Left cardiac atrium (tissue), 4 donors: ENCODE measurements at places on chromosomes 12 and 14. TPM values are rescaled to one million over a fixed set of nuclear protein-coding genes. Genes with fewer than 3 reads are reported as not detected.

DNA sequence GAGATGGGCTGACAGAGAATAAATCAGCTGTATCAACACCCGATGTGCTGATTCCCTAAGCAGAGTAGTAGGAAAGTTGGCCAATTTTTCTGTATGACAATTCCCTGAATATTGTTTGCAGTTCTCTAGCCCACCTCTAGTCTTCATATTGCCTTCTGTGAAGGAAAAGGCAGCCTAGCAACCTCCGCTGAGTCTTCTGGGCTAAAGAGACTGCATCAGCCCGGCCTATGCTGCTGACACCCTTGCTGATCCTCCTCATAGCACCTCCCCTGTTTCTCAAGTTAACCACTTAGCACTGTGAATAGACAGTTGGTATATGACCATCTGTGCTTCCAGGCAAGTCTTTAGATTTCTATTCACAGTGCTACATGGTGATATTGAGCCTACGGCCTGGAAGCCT lies 161.1 kb upstream of the EGLN3 start:
- DNase-seq: no peak

DNA sequence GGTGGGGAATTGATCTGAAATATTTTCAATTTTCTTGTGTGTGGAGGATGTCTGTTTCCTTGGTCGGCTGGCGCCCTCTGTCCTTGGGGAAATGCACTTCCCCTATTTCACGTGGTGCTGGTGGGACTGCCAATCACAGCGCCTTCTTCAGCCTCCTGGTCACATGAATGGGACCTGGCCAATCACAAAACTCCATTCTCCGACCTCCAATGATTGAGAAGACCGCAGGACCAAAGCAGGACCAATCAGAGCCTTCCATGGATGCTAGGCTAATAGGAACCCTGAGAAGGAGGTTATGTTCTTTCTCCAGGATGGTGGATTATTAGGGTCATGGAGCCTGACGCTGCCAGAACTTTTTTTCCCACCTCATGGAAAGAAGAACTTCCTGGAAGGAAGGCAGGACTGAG lies 188.7 kb downstream of the TTC8 start:
- no peak for DNase-seq

DNA sequence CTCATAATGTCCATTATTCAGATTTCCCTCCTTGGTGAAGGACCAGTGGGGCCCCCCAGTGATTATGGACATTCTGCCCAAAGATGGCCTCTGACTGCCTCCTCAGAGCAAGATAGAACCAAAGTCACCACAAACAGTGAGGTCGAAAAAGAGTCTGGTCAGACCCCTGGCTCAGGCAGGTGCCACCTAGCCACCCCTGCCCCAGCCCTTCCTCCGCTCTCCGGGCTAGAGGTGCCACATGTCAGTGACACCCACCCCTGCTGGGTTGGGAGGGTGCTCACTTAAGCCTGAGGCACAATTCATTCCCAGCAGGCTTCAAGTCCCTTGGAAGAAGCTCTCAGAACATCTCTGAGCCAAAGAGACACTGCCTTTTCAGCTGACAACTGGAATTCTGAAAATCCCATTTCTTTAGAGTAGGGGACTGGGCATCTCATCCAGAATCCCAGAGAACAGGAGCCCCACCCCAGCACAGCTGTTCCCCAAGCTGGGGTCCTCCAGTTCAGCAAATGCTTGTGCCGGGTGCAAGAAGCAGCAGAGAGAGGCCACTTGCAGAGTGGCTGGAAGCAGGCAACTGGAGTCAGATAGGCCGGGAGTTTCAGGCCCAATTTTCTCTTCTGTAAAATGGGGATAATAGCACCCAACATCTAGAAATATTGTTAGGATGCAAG lies 50.3 kb downstream of the ISCA2 start:
- no peak for DNase-seq

DNA sequence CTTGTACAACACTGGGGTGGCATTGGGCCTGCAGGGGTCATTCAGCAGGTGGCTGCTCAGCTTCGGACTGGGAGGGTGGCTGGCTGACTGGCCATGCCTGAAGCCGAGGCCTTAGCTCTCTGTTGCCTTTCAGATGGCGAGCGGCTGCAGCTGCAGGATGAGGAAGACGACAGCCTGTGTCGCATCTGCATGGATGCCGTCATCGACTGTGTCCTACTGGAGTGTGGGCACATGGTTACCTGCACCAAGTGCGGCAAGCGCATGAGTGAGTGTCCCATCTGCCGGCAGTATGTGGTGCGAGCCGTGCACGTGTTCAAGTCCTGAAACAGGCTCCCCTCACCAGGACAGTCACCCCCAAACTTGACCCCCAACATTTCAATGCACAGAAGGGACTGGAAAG lies 23.3 kb downstream of the RNF34 start:
- no peak for DNase-seq

GRCh38 chr12:119447618-119448017 lies 113.1 kb downstream of the CCDC60 start:
- DNase-seq: no peak

DNA sequence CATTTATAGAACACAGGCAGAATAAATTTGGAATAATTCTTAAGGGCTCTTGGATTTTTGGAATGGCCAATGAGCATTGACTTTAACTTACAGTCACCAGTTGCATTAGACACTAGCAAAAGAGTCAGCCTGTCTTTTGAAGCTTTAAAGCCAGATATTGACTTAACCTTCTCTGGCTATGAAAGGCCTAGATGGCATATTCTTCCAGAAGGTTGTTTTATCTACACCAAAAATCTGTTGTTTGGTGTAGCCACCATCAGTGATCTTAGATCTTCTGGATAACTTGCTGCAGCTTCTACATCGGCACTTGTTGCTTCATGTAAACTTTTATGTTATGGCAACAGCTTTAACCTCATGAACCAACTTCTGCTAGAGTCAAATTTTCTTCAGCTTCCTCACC lies 10.4 kb downstream of the PCNX1 start:
- no peak for DNase-seq

- no peak for DNase-seq
These were observed 11.5 kb downstream of the TCL1B start for GRCh38 chr14:95697764-95698163.

- no peak for DNase-seq
These were observed 114.3 kb downstream of the SNAPC1 start for GRCh38 chr14:61876362-61877034.

GRCh38 chr12:76649099-76649498 lies 89.5 kb upstream of the OSBPL8 start:
- no peak for DNase-seq

- DNase-seq: no peak
These were observed 644.7 kb downstream of the VRK1 start for GRCh38 chr14:97441740-97442362.

The CAPS2 gene
- total RNA-seq: 10.6 TPM

The PTPRQ gene
- total RNA-seq: 9.8 TPM

The TOMM20L gene
- total RNA-seq: not detected

The CLEC1B gene
- not detected for total RNA-seq

The WDHD1 gene
- total RNA-seq: 2.6 TPM

The ANKS1B gene
- total RNA-seq: 3.1 TPM
